ENCODE measurements at places on chromosomes 3 and 15. TPM values are rescaled to one million over a fixed set of nuclear protein-coding genes. Genes with fewer than 3 reads are reported as not detected.
A peak's percentile ranks its signal among the peaks of the same experiment; 100 is the strongest.

GRCh38 chr15:91099616-91099994 is 452 bp upstream of the SV2B start:
- DNase-seq = peak; percentile 51
- no peak overlapping the region for H3K27ac ChIP-seq
- peaks cover 8% of the 10 kb centered on the region for H3K4me1 ChIP-seq
- peaks cover 6% of the 10 kb centered on the region for H3K27me3 ChIP-seq
- H3K4me3 ChIP-seq = peak overlapping the region; percentile 90

GRCh38 chr3:134622806-134623365 is 27.9 kb downstream of the KY start:
- no peak overlapping the region for H3K27ac ChIP-seq
- DNase-seq = no peak
- no peaks in the 10 kb centered on the region for H3K27me3 ChIP-seq
- H3K4me1 ChIP-seq = peaks cover 8% of the 10 kb centered on the region
- H3K36me3 ChIP-seq = peaks cover 5% of the 10 kb centered on the region

- H3K4me3 ChIP-seq = peak overlapping the region; percentile 71
- peaks cover 44% of the 10 kb centered on the region for H3K4me1 ChIP-seq
- H3K36me3 ChIP-seq = peaks cover 14% of the 10 kb centered on the region
- H3K27me3 ChIP-seq = peaks cover 16% of the 10 kb centered on the region
- DNase-seq = no peak
- H3K27ac ChIP-seq = peak overlapping the region; percentile 99
Measured at GRCh38 chr15:29681166-29681845, 141.0 kb downstream of the TJP1 start.

GRCh38 chr3:41888368-41889076 is 73.4 kb downstream of the ULK4 start:
- no peaks in the 10 kb centered on the region for H3K4me1 ChIP-seq
- H3K4me3 ChIP-seq = no peak overlapping the region
- peaks cover 16% of the 10 kb centered on the region for H3K36me3 ChIP-seq
- peaks cover 2% of the 10 kb centered on the region for H3K27me3 ChIP-seq

Gene KLHL40
- total RNA-seq = 0.44 TPM

Gene EPHB3
- total RNA-seq = 5.0 TPM

GRCh38 chr15:68335251-68335650 is 57.7 kb downstream of the FEM1B start:
- peaks cover 8% of the 10 kb centered on the region for H3K4me1 ChIP-seq
- no peak overlapping the region for H3K27ac ChIP-seq
- H3K36me3 ChIP-seq = no peaks in the 10 kb centered on the region
- DNase-seq = no peak
- H3K4me3 ChIP-seq = no peak overlapping the region

Gene SEMA3G
- 0.59 TPM for total RNA-seq

Gene GHSR
- total RNA-seq = not detected

DNA sequence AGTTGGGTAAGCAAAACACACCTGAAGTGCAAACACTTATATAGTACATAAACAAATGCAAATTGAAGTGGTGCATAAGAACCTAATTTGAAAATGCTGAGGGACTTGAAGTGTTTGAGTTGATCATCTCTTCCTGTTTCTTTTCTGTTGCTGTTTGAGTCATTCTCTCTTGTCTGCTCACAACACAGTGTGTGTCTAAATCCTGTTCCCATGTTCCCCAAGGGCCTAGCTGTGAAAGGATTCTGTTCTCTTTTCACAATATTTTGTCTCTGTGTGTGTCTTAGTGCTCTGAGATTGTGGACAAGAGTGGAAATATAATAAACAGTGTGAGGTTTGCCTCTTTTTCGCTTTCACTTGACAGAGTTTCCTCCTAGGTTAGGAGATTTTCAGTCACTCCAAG is 6.1 kb downstream of the CD96 start:
- no peak for DNase-seq
- H3K27me3 ChIP-seq = no peaks in the 10 kb centered on the region
- H3K36me3 ChIP-seq = no peaks in the 10 kb centered on the region
- H3K27ac ChIP-seq = no peak overlapping the region

Gene GUCA1C
- not detected for total RNA-seq

Gene PGBD4
- total RNA-seq = 1.7 TPM

Gene THOC7
- total RNA-seq = 43.3 TPM

Gene SLC9A9
- 11.4 TPM for total RNA-seq

GRCh38 chr15:34297059-34297458 is 40.5 kb downstream of the SLC12A6 start:
- no peak for DNase-seq
- no peak overlapping the region for H3K4me3 ChIP-seq
- H3K27ac ChIP-seq = no peak overlapping the region
- H3K4me1 ChIP-seq = peaks cover 3% of the 10 kb centered on the region
- H3K27me3 ChIP-seq = no peaks in the 10 kb centered on the region
- H3K36me3 ChIP-seq = peaks cover 1% of the 10 kb centered on the region

Gene UCN2
- 4.3 TPM for total RNA-seq

- no peak overlapping the region for H3K27ac ChIP-seq
- no peaks in the 10 kb centered on the region for H3K36me3 ChIP-seq
- DNase-seq = peak; percentile 81
- no peak overlapping the region for H3K4me3 ChIP-seq
- H3K27me3 ChIP-seq = no peaks in the 10 kb centered on the region
Measured at GRCh38 chr3:47522082-47522987, 8.8 kb upstream of the ELP6 start.

- no peak overlapping the region for H3K4me3 ChIP-seq
- no peak overlapping the region for H3K27ac ChIP-seq
- no peak for DNase-seq
- H3K36me3 ChIP-seq = peaks cover 5% of the 10 kb centered on the region
- H3K27me3 ChIP-seq = no peaks in the 10 kb centered on the region
Measured at GRCh38 chr3:120471643-120472042, 20.9 kb upstream of the FSTL1 start.

Gene SMCO1
- not detected for total RNA-seq

DNA sequence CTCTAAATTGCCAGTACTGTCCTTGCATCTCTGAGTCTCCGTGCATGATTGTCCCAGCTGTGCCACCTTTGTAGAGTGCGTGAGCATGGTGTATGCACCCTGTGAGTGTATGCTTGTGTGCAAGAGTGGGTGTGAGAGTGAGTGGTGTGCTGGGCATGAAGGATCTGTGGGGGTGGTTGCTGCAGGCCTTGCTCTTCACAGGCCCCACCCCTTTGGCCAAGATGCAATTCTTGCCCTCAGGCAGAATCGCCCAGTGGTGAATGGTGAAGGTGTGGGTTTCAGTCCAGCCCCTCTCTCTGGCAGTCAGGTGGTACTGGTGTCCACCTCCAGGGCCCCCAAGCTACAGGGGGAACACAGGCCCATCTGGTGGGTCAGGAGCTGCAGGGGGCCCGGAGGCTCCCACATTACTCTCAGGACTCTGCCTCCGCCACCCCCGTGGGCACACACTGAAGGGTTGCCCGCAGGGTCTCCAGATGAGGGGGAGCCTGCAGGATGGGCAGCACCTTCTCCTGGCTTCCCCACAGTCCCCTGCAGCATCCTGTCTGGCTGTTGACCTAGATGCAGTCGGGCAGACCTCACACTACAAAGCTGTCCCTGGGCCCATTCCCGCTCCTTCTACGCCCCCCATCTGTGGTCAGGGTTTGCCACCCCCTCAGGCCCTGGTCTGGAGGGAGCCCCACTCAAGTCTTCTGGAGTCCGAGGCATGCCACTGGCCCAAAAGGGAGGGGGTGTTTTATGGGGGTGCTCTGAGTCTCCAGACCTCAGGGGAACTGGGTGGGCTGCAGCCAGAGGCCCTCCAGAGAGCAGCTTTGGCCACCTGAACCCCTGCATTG is 8.3 kb upstream of the ROPN1B start:
- no peak overlapping the region for H3K27ac ChIP-seq
- H3K27me3 ChIP-seq = peaks cover 9% of the 10 kb centered on the region
- H3K4me1 ChIP-seq = no peaks in the 10 kb centered on the region
- peaks cover 9% of the 10 kb centered on the region for H3K36me3 ChIP-seq
- H3K4me3 ChIP-seq = no peak overlapping the region

Gene CACNA1D
- 5.0 TPM for total RNA-seq

DNA sequence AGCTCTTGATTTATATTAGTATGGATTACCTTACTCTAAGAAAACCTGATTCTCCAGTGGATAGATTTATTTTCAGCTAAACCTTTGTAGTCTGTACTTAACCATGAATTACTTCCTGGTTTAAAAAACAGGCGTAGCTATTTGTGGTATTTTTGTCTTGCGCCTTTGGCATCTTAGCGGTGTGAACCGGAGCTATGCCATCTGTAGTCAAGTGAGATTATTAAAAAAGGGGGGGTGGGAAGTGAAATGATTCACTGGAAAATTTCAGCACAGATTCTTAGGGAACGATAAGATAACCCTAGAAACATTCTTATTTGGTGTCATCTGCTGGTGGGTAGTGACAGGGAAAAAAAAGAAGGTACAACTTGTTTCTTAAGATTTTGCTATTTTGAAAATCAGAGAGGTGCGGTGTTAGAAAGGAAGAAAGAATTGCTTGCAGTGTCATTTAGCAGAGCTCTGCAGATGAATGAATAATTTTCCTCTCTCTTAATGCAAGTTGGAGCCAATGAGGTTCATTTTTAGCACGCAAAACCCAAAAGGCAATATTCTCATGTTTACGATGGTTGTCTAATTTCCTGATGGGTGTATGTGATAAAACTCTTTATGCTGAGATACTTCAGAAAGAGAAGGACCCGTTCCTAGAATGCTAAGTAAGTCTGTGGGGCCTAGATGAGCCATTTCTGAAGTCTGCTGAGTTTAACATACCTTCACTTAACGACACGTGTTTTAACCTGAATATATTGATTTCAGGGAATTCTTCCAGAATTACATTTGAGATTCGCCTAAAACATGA is 44.0 kb downstream of the PSMD6 start:
- H3K27me3 ChIP-seq = no peaks in the 10 kb centered on the region
- H3K27ac ChIP-seq = no peak overlapping the region
- no peaks in the 10 kb centered on the region for H3K36me3 ChIP-seq
- DNase-seq = no peak
- no peaks in the 10 kb centered on the region for H3K4me1 ChIP-seq

Gene SH2D7
- not detected for total RNA-seq

GRCh38 chr15:98568382-98569017 is 79.8 kb upstream of the IGF1R start:
- peaks cover 4% of the 10 kb centered on the region for H3K4me1 ChIP-seq
- H3K27ac ChIP-seq = no peak overlapping the region
- DNase-seq = no peak
- H3K36me3 ChIP-seq = no peaks in the 10 kb centered on the region

DNA sequence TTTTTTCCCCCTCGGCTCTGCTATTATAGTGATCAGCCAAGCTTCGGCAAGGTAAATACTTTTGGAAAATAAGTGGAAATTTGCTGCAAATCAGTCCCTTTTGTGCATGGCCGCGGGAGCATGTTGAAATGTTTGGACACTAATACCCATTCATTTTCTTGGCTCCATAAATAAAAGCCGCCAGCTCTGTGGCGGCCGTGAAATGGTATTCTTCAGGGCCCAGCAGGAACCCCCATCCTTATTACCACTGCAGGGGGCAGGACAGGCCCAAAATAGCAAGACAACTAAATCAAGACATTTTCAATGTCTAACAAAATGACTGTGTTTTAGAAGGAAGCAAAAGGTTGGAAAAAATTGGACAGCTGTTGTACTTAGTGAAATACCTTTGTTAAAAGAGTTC is 362.3 kb downstream of the NR2F2 start:
- H3K4me1 ChIP-seq = no peaks in the 10 kb centered on the region
- no peak overlapping the region for H3K4me3 ChIP-seq
- H3K36me3 ChIP-seq = no peaks in the 10 kb centered on the region
- DNase-seq = no peak
- no peak overlapping the region for H3K27ac ChIP-seq

- peaks cover 3% of the 10 kb centered on the region for H3K27me3 ChIP-seq
- no peaks in the 10 kb centered on the region for H3K36me3 ChIP-seq
- peaks cover 34% of the 10 kb centered on the region for H3K4me1 ChIP-seq
- no peak overlapping the region for H3K4me3 ChIP-seq
- H3K27ac ChIP-seq = peak overlapping the region; percentile 86
Measured at GRCh38 chr3:190131329-190131728, 10.6 kb upstream of the P3H2 start.

Gene ARID3B
- 154 TPM for total RNA-seq

Gene C3orf62
- total RNA-seq = 7.5 TPM

Gene CELF6
- 4.1 TPM for total RNA-seq

DNA sequence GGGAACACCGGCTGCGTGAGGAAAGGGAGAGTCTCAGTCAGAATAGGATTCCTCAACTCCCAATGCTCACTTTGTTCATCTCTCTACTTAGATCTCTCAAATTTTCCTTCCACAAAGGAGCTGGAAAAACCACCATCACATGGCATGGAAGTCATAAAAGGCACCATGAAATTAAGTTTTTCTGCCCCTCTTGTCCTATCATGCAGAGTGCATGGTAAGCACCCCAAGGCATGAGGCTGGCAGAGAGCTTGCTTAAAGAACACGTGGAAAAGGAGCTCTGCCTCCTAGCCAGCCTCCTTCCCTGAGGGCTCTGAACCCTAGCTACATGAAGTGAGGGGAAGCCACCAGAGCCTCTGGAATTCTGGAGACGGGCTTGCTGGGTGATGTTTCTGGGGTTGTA is 17.8 kb downstream of the STIMATE start:
- no peak overlapping the region for H3K27ac ChIP-seq
- no peaks in the 10 kb centered on the region for H3K27me3 ChIP-seq
- no peak overlapping the region for H3K4me3 ChIP-seq
- peaks cover under 1% of the 10 kb centered on the region for H3K36me3 ChIP-seq

DNA sequence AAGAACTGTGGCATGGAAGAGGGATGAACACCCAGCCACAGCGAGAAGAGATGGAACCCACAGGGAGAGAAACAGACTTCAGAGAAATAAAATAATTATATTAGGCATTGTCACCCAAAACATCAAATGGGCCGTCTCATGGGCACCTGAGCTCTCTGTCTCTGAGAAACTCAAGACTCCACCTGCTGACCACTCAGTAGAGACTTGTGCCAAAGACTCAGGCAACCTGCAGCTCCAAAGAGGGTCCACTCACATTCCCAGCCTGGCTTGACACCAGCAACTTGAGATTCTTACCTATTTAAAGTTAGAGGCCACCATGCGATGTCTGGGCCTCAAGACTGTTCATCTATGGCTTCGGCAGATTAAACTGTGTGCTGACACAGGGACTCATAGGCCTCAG is 12.0 kb downstream of the SEMA5B start:
- DNase-seq = no peak
- no peak overlapping the region for H3K27ac ChIP-seq
- peaks cover 22% of the 10 kb centered on the region for H3K4me1 ChIP-seq
- no peaks in the 10 kb centered on the region for H3K36me3 ChIP-seq

- peaks cover 9% of the 10 kb centered on the region for H3K4me1 ChIP-seq
- H3K27me3 ChIP-seq = no peaks in the 10 kb centered on the region
- no peak overlapping the region for H3K27ac ChIP-seq
- H3K4me3 ChIP-seq = no peak overlapping the region
- no peak for DNase-seq
Measured at GRCh38 chr3:178170698-178171535, 365.3 kb upstream of the KCNMB2 start.

Gene CKMT1A
- 15.7 TPM for total RNA-seq

- H3K36me3 ChIP-seq = peaks cover 4% of the 10 kb centered on the region
- DNase-seq = no peak
- no peaks in the 10 kb centered on the region for H3K27me3 ChIP-seq
Measured at GRCh38 chr3:136567599-136568188, 184.5 kb downstream of the STAG1 start.

Measured in glutamatergic neuron (in vitro differentiated cells).